ENCODE measurements at places on chromosomes 16 and 17. TPM values are rescaled to one million over a fixed set of nuclear protein-coding genes. Genes with fewer than 3 reads are reported as not detected.

- DNase-seq = no peak
Observed at GRCh38 chr16:78705694-78706093, 606.2 kb downstream of the WWOX start.

The MYH2 gene
- total RNA-seq = 0.12 TPM

GRCh38 chr16:88766975-88767374, 18.0 kb downstream of the PIEZO1 start:
- DNase-seq = no peak

DNA sequence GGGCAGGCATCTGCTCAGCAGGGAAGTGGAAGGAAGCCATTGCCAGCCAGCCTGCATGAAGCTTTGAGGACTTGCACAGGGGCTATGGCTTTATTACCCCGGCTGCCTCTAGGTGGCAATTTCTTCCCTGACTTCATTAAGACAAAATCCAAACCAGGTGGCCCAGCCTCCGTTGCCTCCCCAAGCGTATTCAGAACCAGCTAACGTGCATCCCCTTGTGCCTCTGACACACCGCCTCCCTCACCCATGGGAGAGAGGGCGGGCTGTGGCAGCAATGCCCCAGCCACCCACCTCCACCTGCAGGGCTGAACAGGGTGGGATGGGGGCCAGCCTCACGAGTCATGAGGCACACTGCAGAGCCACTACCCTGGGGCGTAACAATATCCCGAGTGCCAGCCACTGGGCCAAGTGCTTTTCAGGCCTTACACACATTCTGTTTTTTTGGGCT, 6.8 kb downstream of the KIFC3 start:
- DNase-seq = no peak

DNA sequence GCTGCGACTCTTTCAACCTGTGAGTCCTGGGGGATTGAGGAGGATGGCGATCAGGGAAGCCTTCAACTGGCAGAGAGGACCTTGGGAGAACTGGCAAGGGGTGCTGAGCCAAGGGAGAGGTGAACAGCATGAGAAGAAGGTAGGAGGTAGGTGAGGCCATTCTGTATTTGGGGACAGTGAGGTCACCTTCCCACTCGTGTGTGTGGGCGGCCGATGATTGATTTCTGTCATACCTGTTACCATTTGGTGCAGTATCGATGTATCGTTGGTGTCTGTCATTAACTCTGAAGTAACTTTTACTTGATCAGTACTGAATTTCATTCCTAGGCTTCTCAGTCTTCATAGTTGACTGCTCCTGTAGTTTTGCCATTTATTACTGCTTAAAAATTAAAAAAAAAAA, 3.8 kb downstream of the ARSG start:
- no peak for DNase-seq

The YBX2 gene
- 1.8 TPM for total RNA-seq

DNA sequence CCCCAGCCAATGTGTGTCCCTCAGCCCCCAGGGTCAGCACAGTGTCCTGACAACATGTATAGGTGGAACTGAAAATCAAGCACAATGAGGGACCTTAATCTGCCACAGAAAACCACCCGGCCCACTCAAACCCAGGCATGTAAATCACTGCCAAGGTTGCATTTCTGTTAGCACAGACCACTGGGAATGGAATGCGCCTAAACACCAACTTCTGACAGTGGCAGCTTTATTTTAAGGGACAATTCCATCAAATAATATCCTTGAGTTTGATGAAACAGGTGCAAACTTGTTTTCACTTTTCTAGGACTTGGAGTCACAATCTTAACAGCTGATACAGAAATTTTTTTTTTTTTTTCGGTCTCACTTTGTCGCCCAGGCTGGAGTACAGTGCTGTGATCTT, 37.3 kb upstream of the MRPS23 start:
- no peak for DNase-seq

DNA sequence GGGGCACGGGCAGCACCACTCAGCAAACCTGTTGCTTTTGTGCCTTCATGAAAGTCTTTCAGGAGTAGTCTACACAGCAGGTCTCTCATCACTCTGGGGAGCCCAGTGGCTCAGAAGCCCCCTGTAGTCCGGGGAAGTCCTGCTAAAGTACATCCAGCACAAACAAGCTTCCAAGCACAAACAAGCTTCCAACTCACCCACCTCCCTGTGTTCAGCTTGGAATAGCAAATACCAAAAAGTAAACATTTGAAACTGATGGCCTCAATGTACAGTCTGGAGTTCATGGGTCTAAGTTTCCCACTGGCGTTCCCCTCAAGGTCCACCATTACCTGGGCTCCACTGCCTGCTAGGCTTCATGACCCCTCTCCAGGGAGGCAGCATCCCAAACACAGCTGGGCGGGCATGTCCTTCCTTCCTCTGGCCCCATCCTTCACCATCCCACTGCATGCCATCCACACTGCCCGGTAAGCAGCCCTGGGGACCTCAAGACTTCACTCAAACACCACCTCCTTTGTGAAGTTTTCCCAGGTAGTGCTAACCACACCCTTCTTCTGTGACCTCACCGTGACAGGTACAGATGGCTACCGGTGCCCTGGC, 62.8 kb upstream of the SIAH1 start:
- no peak for DNase-seq

The ASGR1 gene
- total RNA-seq = 1.2 TPM

- no peak for DNase-seq
Observed at GRCh38 chr16:35565626-35566025, 2106.2 kb downstream of the TP53TG3F start.

- DNase-seq = no peak
Observed at GRCh38 chr16:57172721-57173290, 13.0 kb downstream of the PSME3IP1 start.

- DNase-seq = no peak
Observed at GRCh38 chr16:50228364-50228868, 37.9 kb upstream of the ADCY7 start.

The MKS1 gene
- total RNA-seq = 6.9 TPM

- no peak for DNase-seq
Observed at GRCh38 chr16:27356794-27357193, 43.0 kb downstream of the IL4R start.

The FOXL1 gene
- total RNA-seq = 0.25 TPM

The PHKG2 gene
- total RNA-seq = 34.0 TPM

The SLX1B gene
- total RNA-seq = 26.6 TPM

- DNase-seq = no peak
Observed at GRCh38 chr16:3983081-3983520, 102.6 kb upstream of the CREBBP start.

Data from omental fat pad (tissue), 4 donors.